ENCODE measurements at places on chromosomes 4 and X.

DNA sequence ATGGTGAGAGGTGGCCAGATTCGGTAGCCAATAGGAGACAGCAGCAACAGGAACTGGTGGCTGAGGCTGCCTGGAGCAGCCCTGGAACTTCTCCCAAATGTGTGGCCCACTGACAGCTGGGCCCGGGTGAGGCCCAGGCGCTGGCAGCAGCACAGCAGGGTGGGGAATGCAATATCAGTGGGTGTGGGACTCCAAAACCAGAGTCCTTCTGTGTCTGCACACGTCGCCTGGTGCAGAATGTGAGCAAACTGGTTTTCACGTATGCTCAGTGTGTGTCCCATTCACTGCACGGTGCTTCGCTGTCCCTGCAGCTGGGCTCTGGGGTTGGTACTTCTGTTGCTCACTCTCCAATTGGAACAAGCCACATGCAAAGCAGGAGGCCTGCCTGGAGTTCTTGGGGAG lies 14.4 kb upstream of the CENPU start:
- DNase-seq, result peak; percentile 75

DNA sequence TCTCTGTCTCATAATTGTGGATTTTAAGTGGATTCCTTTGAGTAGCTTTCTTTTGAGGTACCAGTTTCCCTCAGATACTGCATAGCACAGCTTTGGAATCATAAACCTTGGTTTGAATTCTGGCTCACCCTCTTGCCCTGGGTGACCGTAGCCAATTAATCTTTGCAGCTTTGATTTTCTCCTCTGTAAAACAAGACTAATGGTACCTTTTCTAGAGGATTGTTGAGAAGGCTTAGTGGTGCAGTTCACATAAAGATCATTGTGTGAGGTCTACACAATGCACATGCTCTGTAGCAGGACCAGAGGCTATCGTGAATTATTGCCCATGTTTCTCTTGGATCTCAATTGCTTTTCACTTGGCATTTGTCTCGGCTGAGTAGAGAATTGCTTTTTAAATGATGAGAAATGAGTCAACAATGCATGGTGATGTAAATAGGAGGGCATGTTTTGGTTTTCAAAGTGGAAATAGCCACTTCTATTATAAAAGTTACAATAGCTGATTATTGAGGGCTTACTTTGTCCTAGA lies 47.9 kb downstream of the TMEM131L start:
- DNase-seq, result no peak

DNA sequence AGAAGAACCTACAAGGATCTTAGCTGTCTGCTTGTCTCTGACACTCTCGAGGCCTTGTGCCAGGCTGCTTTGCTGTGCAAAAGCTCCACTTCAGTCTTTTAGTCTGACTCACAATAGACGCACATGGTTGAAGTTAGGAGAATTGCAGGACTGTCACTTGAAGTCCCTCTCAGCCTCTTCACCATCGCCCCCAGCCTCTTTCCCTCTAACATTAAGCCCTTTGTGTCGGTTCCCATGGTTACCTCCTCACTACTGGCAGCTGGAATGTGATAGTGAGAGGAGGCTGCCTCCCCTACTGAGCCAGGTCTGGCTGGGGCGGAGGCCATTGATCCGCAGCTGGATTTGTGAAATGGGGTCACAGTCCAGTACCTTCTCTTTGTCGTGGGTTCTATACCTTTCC lies 201.8 kb downstream of the SOWAHB start:
- no peak for DNase-seq

- no peak for DNase-seq
Observed at GRCh38 chr4:87916626-87917025, 58.9 kb upstream of the SPP1 start.

DNA sequence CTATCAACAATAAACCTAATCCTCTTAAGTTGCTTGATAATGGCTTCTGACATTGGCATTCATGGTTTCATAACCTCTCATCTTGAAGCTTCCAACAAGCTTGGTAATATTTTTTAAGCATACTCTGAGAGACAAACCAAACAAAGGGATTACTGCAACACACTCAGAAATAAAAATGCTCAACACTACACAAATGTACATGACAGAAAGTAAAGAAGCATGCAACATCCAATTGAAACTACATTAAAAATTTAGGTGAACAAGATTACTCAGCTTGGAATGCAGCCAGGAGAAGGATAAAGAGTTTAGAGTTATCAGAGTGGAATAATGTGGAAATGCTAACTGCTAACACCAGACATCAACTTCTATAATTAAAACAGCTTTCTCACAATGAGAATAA lies 1136.6 kb upstream of the PABPC4L start:
- DNase-seq, result no peak

DNA sequence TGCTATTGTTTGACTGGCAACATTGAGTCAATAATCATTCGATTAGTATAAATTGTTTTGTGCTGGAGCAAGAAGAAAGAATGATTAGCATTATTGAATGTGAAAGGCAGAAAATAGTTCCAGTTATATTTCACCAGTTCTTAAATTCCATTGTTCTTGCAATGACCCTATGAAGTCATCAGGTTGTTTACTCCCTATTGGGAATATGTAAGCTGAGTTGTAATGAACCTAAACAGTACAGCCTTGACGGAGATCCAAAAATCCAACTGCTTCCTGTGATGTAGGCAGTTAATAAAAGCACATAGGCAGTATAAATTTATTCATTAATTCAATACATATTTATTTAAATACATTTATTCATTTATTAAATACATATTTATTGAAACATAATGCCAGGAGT lies 947.5 kb downstream of the PCDH7 start:
- DNase-seq, result no peak

GRCh38 chrX:16612257-16612897 lies 37.6 kb upstream of the S100G start:
- DNase-seq, result no peak

DNA sequence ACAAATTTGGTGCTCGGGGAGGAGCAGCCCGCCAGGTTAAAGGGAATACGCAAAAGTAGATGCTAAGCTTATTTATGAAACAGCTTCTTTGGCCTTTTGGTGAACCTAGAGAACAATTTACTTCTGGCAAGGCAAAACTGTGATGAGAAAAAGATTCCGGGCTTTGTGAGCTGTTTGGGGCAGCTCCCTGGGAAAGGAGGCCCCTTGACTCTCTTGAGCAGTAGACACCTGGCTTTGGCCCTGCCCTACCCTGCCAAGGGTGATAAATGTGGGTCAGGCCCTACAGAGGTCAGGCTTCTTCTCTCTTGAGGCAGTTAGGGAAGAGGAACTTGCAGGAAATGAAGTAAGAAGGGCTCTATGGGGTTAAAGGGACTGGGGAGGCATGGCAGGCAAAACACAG lies 509.6 kb downstream of the MID1IP1 start:
- no peak for DNase-seq

DNA sequence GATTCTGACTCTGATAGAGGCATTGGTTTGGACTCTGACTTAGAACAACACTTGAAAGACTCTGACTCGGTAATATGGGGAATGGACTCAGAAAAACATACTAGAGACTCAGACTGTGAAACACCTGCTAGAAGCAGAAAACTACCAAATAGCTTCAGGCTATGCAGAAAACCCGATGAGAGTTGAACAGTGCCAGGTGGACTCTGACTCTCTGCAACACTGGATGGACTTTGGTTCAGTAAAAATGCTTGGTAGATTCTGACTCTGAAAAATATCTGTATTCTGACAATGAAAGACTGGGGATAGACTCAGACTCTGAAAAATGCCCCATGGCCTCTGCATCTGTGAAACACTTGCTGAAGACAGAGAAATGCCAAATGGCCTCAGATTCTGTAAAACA lies 215.1 kb upstream of the HDX start:
- no peak for DNase-seq

- DNase-seq, result no peak
Observed at GRCh38 chrX:20042221-20042620, 51.4 kb upstream of the BCLAF3 start.

DNA sequence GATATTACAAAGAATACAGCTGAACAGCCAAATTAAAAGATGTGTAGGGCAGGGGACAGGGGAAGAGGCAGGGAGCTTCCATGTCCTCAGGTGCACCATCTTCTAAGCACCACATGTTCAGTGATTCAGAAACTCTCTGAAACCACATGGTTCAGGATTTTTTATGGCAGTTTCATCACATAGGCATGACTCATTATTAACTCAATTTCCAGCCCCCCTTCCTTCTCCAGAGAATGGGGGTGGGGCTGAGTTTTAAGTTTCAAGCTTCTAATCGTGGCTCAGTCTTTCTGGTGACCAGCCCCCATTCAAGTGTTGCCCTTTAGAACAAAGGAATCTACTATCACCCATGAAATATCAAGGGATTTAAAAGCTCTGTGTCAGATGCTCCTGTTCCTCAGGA lies 317.8 kb upstream of the GALNT7 start:
- DNase-seq, result no peak

- no peak for DNase-seq
Observed at GRCh38 chr4:66123190-66123589, 452.9 kb upstream of the EPHA5 start.

GRCh38 chrX:6307156-6307555 lies 78.5 kb upstream of the NLGN4X start:
- no peak for DNase-seq

GRCh38 chrX:17605676-17606075 lies 131.6 kb upstream of the SCML1 start:
- DNase-seq, result no peak

DNA sequence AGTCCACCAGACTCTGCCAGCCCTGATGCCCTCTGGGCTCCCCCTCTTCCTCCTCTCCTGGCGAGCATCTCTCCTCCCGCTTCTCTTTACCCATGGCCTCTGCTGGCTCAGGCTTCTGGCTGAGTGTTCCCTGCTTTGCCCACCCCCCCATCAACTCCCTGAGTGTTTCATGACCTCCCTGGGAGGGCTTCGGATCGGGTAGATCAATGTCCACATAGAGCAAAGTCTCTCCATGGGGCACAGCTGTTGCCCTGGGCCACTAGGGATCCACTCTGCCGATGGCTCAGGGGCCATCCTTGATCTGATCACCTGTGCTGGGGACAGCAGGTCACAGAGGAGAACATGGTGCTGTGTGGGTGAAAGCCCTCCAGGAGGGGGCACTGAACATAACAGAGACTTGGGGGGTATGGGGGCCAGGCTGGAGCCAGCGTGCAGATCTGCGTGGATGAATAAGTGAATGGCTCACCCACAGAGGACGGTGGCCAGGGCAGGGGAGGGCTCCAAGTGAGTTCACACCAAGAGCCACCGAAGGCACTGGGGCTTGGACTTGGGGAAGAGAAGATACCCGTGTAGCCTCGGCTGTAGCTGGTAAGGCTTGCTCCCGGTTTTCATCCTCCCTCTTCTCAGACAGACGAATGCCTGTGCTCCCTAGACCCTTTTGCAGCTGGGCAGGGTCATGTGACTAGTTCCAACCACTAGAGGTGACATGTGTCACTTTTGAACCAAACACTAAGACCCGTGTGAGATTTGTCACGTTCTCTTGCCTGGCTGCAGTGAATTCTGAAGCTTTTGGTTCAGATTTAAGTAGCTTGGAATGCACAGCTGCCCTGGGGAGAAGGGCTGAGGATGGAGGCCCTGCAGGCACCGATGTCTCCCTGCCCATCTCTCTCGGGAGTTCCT lies 23.2 kb upstream of the AFAP1 start:
- DNase-seq, result no peak

Measured in prostate gland (tissue), 2 donors.